ENCODE measurements at places on chromosomes 13 and 19.

DNA sequence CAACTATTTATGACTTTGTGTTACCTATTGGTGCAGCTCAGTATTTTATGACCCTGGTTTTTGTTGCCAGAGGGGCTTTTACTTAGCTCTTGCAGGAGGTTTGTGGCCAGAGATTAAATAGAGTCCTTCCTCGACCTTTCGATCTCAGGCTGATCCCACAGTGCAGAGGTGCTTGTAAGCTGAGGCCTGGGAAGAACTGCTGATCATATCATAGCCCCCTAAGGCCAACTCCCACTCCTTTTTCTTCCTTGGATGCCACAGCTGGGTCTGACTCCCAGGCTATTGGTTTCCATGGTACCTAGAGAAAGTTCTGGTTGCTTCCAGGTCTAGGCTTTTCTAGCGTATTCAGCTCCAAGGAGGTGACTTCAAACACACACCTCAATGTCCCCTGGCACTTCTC, 324.9 kb downstream of the FOXO1 start:
- peak; percentile 36 for DNase-seq

- no peak for DNase-seq
These were observed 116.0 kb downstream of the SIPA1L3 start for GRCh38 chr19:38022791-38023670.

DNA sequence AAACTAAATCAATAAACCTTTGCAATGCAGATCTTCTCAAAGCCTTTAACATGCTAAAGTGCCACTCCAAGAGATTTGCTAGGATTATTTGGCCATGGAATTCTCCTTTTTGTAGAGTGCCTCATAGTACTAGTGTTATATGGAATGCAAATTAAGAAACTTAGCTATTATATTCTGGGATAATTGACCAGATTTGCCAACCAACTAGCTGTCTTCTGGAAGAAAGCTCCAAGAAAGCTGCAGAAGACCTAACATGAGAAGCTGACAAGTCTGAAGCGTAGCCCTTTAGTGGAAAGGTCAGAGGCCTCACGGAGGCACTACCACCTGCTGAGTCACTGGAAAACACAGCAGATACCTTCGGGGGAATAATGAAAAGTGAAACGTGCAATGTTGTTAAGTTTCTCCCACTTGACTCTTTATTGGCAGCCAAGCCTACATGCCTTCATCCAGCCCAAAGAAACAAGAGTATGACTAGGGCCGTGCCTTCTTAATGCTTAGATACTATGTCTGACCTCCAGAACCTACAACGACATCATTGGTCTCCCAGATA, 29.8 kb upstream of the KATNAL1 start:
- no peak for DNase-seq

DNA sequence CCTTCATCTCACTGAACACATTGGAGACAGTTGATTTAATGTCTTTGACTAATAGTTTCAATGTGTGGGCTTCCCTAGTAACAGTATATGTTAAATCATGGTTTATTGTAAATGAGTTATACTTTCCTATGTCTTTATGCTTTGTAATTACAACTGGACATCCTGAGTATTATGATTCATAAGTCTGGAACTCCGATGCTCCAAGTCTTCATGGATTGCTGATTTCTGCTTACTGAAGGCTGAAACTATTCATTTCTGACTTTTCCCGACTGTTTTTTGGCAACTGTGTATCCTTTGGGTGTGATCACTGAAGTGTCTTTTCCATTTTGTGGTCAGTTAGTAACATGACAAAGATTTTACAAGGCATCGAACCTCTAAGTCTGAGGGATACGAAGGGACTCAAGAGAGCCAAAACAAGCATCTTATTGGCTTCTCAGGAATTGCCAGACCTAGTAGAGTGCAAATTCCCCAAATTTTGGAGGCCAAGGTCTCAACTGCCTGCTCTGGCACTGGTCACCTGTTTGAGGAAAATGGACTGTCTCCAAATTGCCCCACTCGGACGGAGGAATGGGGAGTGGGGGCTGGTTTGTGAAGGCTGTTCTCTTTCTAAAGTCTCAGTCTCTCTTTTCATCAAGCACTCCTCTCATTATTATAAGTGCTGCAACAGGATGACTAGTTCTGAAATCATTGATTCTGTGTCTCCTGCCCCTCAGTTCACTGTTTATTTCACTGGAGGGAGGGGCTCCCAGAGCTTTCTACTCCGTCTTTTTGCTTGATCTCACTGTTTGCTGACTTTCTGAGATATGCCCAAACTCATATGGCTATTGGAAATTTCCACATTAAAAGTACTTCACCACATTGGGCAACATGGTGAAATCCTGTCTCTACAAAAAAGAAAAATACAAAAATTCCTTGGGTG, 20.2 kb upstream of the CD70 start:
- DNase-seq = no peak

DNA sequence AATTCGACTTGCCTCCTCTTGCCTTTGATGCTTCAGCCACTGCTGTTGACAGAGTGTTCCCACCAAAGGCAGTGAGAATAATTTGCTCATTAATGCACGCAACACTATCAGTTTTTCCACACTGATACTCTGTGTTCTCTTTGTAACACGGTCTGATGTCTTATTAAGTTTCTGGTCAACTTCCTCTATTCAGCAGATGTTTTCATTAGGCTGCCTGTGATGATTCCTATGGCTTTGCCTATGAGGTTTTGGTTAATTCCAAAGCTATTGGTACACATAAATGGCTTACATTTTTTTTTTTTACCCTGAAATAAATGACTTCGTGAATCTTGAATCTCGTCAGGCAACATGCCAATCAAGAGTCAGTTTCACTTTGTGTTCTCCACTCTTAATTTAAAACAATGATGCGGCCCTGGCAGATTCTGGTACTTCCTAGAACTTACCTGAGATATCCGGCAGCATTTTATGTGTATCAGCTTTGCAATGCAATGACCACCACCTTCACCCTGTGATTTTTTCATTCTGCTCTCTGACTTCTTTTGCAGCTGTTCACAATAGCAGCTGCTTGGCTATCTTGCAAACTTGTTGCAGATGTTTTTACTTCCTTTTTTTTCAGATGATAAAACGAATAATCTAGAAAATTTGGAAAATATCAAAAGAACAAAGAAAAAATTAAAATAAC, 27.5 kb upstream of the KL start:
- no peak for DNase-seq

- no peak for DNase-seq
These were observed 41.8 kb downstream of the IRS2 start for GRCh38 chr13:109744512-109745051.

DNA sequence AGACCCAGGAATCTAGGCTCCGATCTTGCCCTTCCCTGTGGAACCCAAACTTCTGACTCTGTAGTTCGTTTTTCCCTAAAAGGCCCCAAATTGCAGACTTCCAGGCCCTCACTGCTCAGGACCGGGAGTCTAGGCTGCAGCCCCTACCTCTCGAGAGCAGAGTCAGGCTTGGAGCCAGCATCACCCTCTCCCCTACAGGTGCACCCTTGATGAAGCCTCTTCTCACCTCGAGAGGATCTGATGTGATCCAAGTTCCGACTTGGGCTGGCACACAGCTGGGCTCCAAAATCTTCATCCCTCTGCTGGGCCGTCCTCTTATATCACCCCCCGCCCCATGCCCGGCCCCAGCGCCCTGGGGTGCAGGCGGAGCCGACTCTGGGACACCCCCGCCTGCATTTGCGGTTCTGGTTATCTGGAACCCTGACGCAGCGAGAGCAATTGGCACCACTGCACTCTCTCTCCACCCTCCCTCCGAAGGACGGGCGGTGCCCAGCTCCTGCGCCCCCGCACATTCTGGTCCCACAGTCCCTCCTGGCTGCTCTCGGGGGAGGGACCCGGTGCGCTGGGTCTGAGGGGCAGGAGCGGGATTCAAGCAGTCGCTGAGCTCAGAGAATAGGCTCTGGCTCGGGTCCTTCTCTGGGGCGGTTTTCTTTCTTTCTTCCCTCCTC, at the start of gene KLK7:
Gene KLK7 (minus strand): TSS at position 293 of the 668 bp plus-strand sequence. CDS start 1,518 bp downstream, outside the sequence.
- DNase-seq = no peak

DNA sequence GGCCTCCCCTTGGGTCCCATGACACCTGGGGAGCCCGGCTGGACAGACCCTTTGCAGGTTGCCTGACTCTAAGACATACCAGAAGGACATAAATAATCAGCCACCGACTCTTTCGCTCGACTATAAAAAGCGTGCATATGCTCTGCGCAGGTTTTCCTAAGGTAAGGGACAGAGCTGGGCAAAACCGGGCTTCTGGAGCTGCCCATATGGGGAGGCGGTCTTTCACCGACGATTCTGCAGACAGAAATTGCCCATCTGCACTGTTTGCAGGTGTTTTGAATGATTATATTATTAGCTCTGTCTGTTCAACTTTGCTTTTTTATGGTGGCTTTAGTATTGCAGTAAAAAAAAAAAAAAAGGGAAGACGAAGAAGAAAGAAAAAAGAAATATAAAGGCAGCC, 347.2 kb downstream of the TSHZ3 start:
- DNase-seq = no peak

- DNase-seq = no peak
These were observed 19.4 kb downstream of the IRS2 start for GRCh38 chr13:109767023-109767422.

DNA sequence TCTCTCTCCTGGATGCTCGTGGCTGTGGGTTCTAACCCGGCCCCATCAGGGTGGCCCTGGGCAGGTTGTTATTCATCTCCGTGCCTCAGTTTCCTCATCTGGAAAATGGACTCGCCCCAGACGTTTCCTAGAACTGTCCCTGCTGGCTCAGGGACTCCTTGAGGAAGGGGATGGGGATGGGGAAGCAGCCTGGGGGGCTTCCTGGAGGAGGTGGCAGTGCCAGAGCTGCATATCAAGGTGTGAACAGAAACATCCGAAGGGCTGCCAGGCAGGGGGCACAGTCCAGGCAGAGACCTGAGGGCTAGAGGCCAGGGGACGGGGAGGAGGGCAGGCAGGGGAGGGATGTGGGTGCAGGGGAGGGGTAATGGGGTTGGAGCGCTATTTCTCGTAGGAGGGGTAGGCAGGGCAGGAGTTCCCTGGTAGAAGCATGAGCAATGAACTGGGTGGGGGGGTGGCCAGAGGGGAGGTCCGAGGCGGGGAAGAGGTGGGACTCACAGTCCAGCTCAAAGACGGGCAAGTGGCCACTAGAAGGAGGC, 3.6 kb upstream of the ELANE start:
- no peak for DNase-seq

- DNase-seq = no peak
These were observed 66.7 kb downstream of the ATP11A start for GRCh38 chr13:112756511-112756966.

- DNase-seq = peak; percentile 94
These were observed 52.7 kb downstream of the TRPM4 start for GRCh38 chr19:49210108-49210900.

GRCh38 chr19:48738557-48739403, 1.6 kb downstream of the RASIP1 start:
- DNase-seq = peak; percentile 98

DNA sequence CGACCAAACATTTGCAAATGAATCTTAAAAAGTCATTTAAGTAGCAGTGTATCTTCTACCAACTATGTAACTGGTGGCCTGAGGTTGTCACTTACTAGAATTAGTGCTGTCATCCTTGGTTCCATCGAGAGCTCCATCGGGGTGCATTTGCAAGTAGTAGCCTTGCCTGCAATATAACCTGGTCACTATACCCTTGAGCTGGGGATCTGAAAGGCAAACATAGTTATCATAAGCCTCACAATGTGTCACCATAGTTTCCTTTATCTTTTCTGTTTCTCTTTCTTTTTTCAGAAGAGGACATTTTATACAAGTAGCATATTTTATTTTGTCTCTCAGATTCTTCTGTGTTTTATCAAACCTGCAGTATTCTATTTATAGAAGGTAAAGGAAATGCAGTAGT, 422.6 kb downstream of the ITGBL1 start:
- no peak for DNase-seq

GRCh38 chr13:35293579-35294226, 182.8 kb downstream of the MAB21L1 start:
- no peak for DNase-seq

GRCh38 chr13:80329250-80329649, 11.7 kb downstream of the SPRY2 start:
- DNase-seq = no peak

All from neural progenitor cell (in vitro differentiated cells).